CD4-positive, alpha-beta T cell treated with Interleukin-4 for 1 hour (primary cell): ENCODE measurements at places on chromosomes 1 and 21.

GRCh38 chr1:245155272-245156040, 671 bp downstream of the KIF26B start:
- DNase-seq = no peak

DNA sequence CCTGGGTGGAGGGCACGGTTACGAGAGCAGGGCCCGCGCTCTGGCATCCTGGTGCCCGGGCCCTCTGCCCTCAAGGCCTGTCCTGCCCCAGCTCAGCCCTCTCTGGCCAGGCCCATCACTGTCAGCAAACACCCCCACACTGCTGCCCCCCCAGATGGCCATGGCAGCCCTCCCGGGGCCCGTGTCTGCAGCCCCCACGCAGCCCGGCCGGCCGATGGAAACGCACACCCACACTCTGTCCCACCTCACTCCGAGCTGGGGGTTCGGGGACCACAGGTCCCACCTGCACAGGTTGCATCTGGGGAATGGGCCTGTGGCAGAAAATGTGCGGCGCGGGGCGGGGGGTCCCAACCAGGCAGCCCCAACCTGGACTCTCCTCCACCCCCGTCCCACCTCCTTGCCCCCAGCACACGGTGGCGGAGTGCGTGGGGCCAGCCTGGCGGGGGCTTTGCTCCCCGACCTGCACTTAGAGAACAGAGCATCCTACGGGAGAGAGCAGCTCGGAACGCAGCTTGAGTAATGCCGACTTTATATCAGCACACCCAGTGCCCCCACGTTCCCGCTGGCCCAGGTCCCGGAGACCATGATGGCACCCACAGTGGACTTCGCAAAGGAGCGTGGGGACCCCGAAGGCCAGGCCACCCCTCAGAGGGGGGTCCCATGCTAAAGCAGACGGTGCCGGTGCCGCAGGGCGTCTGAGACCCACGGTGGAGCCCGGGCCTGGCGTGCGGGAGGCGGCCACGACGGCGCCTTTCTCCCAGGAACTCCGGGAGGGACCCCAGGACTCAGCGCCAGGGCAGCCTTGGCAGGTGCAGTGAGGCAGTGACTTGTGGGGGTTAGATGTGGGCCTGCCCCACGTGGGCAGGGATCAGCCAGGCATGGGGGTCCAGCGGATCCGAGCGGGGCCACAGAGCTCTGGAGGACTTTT, 7.5 kb upstream of the RNF223 start:
- no peak for DNase-seq

DNA sequence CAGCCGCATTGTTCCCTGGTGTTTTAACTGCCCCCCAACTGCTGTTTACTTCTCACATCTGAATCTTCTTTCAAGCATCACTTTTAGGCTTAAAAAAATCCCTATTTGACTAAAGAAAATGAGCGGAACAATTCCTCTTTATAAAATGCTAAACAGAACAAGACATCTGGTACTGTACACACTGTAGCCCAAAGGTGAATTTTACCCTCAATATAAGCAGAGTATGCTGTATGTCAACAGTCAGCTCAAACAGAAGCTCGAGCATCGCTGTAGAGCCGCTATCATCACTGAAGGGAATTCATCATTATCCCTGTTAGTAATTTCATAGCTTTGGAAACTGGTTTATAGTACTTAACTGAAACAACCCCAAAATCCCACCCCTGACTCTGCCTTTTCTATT, 85.3 kb downstream of the LRRC8D start:
- DNase-seq = no peak

- no peak for DNase-seq
Observed at GRCh38 chr1:31414980-31415370, 2.0 kb downstream of the SERINC2 start.

DNA sequence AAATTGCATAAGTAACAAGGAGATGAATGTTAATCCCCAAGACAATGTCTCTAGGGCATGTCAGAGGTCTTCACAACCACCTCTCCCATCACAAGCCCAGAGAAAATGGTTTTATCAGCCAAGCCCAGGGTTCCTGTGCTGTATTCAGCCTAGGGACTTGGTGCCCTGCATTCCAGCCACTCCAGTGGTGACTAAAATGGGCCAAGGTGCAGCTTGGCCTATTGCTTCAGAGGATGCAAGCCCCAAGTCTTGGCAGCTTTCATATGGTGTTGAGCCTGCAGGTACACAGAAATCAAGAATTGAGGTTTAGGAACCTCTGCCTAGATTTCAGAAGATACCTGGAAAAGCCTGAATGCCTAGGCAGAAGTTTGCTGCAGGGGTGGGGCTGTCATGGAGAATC, 1118.6 kb downstream of the PLA2G4A start:
- DNase-seq = no peak

- DNase-seq = no peak
Observed at GRCh38 chr21:15289896-15290841, 225.4 kb upstream of the NRIP1 start.

DNA sequence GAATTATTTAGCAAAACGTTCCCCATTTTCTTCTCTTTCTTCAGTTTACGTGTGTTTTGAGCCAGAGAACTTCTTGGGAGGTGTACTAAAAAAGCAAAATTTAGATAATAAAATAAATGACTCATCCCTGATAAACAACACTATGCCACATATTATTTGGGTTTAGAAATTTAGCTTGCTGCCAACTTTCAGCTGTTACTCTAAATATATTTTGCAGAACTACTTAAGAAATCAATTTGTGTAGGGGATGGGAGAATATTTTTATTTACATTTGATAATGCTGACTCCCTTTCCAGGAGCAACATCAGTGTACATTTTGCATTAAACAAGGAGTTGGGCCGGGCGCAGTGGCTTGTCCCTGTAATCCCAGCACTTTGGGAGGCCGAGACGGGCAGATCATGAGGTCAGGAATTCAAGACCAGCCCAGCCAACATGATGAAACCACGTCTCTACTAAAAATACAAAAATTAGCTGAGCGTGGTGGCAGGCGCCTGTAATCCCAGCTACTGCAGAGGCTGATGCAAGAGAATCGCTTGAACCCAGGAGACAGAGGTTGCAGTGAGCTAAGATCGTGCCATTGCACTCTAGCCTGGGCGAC, 151.4 kb upstream of the ZRANB2 start:
- DNase-seq = no peak

GRCh38 chr21:23853796-23854379, 1753.4 kb downstream of the MRPL39 start:
- peak; percentile 48 for DNase-seq
